ENCODE measurements at places on chromosomes 12 and 14.
A peak's percentile ranks its signal among the peaks of the same experiment; 100 is the strongest.

- no peak for DNase-seq
These were observed 6.2 kb upstream of the SLC15A4 start for GRCh38 chr12:128829861-128830504.

- no peak for DNase-seq
These were observed 14.0 kb upstream of the KLRD1 start for GRCh38 chr12:10293570-10294227.

GRCh38 chr12:104155711-104156555, 17.9 kb upstream of the NFYB start:
- DNase-seq: no peak

GRCh38 chr12:2118481-2119255, 65.9 kb downstream of the CACNA1C start:
- DNase-seq: no peak

DNA sequence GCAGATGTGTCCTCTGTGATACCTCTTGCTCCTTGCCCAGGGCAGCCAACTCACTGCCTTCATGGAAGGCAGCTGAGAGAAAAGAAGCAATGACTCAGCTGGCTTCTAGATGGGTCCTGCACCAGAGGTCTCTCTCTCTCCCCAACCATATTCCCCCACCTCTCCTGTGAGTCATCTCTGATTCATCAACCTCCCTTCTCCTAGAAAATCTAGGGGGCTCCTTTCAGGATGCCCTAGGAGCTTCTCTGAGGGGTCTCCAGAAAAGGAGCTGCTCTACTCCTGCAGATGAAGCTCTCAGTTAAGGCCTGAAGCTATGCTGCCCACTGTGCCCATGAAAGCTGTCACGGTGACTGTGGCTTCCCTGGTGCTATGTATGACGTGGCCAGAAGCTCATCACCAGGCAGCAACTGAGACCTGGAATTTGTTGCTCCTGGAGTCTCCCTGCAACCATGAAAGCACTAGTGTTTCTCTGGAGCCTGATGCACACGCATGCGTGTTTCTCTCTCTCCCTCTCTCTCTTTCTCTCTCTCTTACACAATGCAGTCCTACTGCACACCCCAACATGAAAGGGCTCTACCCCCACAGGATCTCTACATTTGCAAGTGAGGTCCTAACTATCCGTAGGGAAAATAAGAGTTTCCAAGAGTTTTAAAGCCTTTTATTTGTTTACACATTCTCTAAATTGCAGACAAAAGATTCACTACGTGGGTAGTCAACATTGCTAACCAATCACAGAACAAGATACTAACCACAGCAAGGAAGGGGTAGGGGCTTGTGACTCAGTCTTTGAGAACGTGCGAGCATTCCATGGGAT, 285.3 kb downstream of the DPF3 start:
- DNase-seq: no peak

DNA sequence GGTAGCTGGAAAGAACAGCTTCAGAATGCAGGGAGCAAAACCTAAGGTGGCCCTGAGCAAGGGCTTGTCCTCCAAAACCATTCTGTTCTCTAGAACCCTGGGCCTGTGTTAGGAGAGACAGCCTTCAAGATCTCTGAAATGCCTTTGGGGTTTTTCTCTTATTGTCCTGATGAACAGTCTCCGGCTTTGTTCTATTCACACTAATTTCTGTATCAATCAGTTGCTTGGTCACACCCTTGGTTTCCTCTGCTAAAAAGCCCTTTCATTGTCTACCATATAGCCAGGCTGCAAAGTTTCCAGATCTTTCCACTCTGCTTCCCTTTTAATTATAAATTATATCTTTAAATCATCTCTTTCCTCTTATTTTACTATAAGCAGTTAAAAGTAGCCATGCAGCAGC, 219.9 kb upstream of the ARID2 start:
- DNase-seq: no peak

DNA sequence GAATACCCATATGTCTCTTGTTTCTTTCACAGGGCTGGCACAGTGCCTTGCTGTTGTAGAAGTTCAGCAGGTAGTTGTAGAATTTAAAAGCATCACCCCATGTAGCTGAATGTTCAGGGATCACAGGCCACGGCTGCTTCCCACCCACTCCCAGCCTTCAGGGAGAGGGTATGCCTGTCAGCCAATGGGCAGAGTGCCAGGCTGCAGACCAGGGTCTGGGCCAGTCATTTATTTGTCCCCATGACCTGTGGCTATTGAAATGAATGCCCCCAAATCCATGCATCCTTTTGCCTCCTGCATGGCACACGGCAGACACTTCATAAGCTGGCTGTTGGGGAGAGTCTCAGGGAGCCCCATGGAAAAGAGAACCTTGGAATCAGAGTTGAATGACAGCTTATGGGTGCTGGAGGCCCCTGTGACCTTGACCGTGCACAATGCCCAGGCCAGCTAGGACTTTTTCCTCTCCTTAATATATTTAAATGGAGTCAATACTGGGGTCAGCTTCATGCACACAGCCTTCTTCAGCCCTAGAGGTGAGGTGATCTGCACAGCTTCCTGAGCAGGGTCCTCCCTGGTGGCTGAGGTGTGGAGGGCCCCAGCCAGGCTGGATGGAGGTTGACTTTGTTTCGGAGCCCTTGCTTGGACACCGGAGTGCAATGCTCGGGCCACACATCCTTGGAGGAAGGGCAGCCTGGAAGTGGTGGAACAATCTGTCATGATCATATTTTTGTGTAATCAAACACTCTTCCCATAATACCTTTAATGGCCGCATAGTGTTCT, 45.3 kb downstream of the PRMT8 start:
- DNase-seq: no peak

- no peak for DNase-seq
These were observed 111.2 kb downstream of the CHST11 start for GRCh38 chr12:104567832-104568486.

DNA sequence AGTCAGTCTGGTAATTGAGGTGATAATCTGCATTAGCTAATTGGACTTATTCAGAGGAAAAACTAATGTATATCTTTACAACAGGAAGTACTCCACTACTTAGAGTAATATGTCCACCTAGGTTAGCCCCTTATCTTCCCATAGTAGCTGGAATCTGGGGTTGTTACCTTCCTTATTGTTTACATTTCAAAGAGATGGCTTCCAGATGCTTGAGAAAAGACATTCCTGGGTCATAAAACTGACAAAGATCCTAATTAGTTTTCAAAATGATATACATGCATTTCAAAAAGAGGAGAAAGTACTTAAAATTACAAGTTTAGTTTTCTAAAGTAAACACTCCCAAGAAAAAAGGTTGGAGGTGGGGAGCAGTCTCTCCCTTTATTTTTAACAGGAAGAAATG, 78.1 kb downstream of the RPL10L start:
- DNase-seq: no peak

DNA sequence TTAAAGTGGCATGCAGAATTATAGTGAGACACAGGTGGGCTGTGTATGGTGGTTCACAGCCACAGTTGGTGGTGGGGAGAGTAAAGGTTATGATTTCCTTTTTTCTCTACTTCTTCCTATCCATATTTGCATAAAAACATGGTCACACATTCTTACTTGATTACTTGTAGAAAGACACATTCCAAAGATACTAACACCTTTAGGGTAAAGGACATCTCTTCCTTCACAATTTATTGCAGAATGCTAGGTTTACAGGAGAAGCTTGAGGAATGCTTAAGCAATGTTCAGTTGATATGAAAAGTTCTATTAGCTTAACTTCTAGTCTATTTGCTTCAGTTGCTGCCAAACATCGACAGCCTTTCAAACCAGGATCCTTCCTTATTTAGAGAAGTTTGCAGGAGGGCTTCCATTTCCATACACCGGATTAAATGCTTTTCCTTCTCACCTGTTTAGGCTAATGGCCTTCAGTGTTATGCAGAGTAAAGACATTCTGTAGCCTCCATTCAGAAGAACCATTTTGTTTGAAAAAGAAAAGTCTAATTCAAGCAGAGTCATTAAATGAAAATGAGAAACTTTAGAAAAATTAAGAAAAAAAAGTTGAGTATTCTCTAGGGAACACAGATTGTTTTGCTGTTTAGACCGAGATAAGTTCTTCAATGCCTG, 2.6 kb upstream of the PHC1 start:
- no peak for DNase-seq

DNA sequence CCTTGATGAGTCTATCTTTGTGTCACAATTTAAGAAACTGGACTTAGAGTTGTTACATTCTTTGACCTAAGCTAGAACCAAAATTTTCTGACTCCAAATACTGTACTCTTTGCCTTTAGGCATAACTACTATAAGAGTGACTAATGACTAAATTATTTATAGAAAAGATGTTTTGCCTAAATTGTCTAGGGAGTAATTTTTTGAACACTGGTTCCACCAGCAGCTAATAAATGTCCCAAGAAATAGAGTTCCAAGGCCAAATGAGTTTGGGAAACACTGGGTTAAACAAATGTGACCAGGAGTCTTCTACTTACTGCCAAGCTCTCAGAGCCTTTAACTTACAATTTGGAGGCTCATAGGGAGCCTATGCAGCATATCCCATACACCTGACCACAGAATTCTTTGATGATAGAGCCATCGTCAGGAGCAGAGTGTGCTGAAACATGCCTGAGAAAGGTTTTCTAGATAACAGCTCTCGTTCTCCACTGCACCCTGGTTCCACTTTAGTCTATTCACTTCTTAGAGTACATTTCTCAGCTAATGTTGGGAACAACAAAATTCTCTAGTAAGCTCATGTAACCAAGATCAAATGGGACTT, 215.9 kb upstream of the HMGA2 start:
- no peak for DNase-seq

DNA sequence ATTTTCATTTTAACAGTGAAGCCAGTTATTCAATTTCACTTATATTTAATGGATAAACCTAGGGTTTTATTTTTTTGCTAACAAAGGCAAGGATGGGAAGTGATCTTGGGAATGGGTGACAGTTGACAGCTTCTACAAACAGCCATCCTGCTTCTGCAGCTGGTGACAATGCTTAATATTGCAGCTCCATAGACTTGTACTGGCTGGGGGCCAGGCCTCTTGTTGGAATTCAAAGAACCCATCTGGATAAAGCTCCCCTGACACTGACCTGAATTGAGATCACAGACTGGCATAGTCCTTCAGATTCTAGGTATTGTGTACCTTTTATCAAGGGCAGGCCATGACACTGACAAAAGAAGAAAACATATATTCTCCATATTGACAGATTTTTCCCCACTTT, 664.6 kb upstream of the FOXG1 start:
- no peak for DNase-seq

- no peak for DNase-seq
These were observed 6.8 kb upstream of the CCDC177 start for GRCh38 chr14:69581316-69581935.

DNA sequence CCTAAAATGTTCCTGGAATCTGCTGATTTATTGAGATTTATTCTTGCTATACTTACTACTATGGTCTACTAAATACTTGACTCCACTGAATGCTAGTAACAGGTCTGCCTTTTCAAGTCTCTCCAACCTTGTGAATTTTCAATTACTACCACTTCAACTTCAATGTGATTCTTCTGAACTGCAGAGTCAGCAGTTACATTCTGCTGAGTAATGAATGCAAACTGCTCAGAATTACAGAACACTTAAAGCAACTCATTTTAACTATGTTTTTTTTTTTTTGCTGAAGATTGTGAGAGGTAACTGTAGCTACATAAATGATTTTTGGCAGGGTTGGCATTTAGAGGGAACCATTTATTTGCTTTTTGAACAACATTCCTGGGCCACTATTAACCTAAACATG, 41.8 kb downstream of the ARF6 start:
- no peak for DNase-seq

GRCh38 chr14:63027719-63028118, 17.5 kb downstream of the KCNH5 start:
- DNase-seq: no peak

GRCh38 chr12:12616512-12617310, 5.0 kb downstream of the CREBL2 start:
- no peak for DNase-seq

DNA sequence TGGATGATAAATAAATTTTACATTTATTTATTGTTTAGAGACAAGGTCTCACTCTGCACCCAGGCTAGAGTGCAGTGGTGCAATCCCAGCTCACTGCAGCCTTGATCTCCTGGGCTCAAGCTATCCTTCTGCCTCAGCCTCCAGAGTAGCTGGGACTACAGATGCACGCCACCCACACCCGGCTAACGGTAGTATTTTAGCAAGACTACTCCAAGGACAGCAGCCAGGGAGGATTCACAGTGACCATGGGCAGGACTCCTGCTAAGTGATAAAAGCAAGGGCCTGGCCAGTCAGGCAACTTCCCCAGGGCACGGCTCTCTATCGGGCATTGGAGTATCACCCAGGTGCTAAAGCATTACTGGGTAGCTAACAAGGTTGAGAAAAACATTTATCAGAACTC, 55.4 kb downstream of the ARL6IP4 start:
- no peak for DNase-seq

DNA sequence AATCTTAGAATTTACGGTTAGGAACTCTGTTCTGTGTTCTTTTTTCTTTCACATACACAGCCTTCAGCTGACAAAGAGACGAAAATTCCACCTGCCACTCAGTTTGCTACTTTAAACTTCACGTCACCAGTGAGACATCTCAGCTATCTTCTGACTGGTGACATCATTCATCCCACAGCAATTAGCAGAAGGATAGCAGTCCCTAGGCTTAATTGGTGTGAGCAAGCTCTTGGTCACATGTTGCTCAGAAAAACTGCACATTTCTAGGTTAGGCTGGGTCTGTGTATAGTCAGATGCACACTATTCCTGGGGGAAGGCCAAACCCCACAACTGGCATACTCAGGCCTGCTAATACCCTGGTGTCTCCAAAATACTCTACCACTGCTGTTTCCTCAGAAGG, 23.9 kb downstream of the SLC7A7 start:
- DNase-seq: no peak

DNA sequence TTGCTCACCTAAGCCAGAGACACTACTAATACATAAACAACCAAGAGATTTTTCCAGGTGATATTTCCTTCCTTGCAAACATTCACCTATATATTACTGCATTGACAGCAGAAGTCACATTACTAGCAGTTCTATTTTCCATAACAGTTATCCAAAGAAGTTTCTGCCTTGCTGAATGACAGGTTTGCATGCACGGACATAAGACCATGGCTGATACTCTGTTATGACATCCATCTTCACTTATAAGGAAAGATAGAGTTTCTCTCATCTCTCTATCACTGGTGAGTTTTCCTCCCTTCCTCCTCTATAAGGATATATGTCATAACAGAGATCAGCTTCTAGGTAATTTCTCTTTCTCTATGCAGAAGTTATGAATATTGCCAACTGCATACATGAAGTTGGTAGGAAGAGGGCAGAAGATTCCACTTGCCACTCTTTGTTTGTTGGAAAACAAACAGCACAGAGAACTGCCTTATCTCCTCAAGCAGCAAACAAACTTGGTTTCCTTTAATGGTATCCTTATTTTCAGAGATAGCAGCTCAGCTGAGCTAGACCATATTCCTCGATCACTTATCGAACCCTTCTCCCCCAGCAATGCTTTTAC, 557.0 kb downstream of the VRK1 start:
- no peak for DNase-seq

- peak; percentile 56 for DNase-seq
These were observed 120.1 kb upstream of the CCND2 start for GRCh38 chr12:4153343-4153892.

DNA sequence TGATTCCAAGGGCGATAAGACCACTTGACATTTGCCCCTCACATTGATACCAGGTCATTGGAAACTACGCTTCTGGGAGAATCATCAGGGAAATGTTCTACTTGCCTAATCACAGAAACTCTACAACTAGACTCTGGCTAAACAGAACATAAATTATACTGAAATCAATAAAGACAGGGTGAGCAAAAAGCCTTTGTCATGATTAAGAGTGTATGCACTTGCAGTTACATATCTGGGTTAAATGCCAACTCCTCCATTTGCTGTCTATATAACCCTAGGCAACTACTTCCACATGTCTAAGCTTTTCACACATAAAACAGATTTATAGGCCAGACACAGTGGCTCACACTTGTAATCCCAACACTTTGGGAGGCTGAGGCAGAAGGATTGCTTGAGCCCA, 125.7 kb downstream of the PHLDA1 start:
- no peak for DNase-seq
